ENCODE measurements at places on chromosomes 3 and 15.
A peak's percentile ranks its signal among the peaks of the same experiment; 100 is the strongest.

DNA sequence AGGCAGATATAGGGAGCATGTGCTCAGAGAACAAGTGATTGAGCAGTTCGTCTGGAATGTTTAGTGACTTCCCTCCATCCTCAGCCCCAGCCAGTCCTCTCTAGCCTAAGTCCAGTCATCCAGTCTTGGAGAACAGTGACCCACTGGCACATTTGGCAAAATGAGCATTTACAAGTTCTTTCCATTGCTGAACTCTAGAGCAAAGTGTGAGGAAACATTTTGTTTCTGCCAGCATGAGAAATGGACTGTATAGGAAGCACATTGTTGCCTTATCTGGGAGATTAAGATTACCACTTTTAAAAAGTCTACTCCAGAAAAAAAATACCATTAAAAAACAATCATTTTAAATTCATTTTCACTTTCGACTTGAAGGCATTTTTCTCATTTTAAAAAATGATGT lies 353.6 kb downstream of the SHQ1 start:
- no peak overlapping the region for H3K4me3 ChIP-seq
- H3K27me3 ChIP-seq, result no peaks in the 10 kb centered on the region
- H3K4me1 ChIP-seq, result no peaks in the 10 kb centered on the region
- no peaks in the 10 kb centered on the region for H3K36me3 ChIP-seq

- DNase-seq, result no peak
- H3K27me3 ChIP-seq, result no peaks in the 10 kb centered on the region
- H3K4me3 ChIP-seq, result peak overlapping the region; percentile 47
- H3K27ac ChIP-seq, result peak overlapping the region; percentile 78
- no peaks in the 10 kb centered on the region for H3K36me3 ChIP-seq
Measured at GRCh38 chr15:85704066-85704465, 90.7 kb downstream of the KLHL25 start.

- no peak overlapping the region for H3K27ac ChIP-seq
- no peak overlapping the region for H3K4me3 ChIP-seq
- H3K27me3 ChIP-seq, result no peaks in the 10 kb centered on the region
- H3K36me3 ChIP-seq, result no peaks in the 10 kb centered on the region
- no peaks in the 10 kb centered on the region for H3K4me1 ChIP-seq
- no peak for DNase-seq
Measured at GRCh38 chr3:18111796-18112232, 313.3 kb downstream of the SATB1 start.

DNA sequence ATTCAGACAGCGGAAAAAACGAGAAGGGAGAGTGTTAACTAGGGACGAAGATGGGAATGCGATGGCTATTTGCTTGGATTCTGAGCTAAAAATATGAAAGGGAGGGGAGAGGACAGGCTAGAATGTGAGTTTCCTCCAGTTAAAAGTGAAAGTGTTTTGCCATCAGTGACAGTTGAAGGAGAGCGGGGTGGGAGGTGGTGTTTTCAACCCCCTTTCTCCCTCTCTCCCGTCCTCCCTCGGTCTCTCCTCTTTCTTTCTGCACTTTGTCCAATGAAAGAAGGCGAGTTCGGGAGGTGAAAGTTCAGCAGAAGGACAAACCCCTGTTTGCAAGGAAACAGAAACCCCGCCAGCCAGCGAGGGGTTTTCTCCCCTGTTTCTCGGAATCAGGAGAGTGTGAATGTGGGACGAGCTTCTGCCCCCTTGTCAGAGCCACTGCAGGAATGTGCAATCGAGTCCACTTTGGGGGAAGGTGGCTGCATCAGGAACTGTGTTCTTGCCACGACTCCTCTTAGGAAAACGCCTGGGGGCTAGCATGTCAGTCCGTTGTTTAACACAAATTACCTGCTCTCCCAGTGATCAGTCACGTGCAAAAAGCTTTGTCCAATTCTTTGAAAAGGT lies 975 bp upstream of the FOXP1 start:
- H3K4me1 ChIP-seq, result peaks cover 16% of the 10 kb centered on the region
- peak overlapping the region; percentile 98 for H3K4me3 ChIP-seq
- peak overlapping the region; percentile 97 for H3K27ac ChIP-seq
- DNase-seq, result no peak
- no peaks in the 10 kb centered on the region for H3K27me3 ChIP-seq
- no peaks in the 10 kb centered on the region for H3K36me3 ChIP-seq

DNA sequence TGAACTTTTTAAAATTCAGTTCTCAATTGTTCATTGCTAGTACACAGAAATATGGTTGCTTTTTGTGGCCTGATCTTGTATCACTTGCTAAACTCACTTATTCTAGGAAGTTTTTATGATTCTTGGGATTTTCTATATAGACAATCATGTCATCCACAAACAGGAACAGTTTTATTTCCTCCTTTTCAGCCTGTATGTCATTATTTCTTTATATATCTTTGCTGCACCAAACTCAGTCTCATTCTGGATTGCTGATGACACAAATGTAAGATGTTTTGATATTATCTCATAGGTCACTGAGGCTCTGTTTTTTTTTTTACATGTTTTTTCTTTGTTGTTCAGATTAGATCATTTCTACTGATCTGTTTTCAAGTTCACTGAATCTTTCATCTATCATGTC lies 71.7 kb downstream of the TTBK2 start:
- no peaks in the 10 kb centered on the region for H3K4me1 ChIP-seq
- DNase-seq, result no peak
- no peaks in the 10 kb centered on the region for H3K27me3 ChIP-seq
- H3K36me3 ChIP-seq, result no peaks in the 10 kb centered on the region

DNA sequence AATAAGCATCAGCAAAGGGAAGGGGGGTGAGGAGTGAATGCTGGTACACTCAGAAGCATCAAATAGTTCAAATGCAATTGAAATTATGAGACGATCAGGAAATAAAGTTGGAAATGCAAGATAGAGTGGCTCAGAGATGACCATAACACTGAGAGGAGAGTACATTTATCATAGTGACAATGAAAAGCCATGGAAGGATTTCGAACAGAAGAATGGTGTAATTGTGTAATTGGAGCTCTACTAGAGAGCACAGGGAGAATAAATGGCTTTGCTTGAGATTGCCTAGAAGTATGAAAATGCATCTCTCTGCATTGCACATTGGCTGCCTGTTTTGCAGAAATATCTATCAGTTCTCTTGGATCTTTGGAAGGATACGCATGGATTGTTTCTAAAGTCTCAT lies 163.3 kb downstream of the TP63 start:
- DNase-seq, result no peak
- H3K4me1 ChIP-seq, result no peaks in the 10 kb centered on the region
- no peaks in the 10 kb centered on the region for H3K36me3 ChIP-seq
- no peak overlapping the region for H3K27ac ChIP-seq
- no peaks in the 10 kb centered on the region for H3K27me3 ChIP-seq

DNA sequence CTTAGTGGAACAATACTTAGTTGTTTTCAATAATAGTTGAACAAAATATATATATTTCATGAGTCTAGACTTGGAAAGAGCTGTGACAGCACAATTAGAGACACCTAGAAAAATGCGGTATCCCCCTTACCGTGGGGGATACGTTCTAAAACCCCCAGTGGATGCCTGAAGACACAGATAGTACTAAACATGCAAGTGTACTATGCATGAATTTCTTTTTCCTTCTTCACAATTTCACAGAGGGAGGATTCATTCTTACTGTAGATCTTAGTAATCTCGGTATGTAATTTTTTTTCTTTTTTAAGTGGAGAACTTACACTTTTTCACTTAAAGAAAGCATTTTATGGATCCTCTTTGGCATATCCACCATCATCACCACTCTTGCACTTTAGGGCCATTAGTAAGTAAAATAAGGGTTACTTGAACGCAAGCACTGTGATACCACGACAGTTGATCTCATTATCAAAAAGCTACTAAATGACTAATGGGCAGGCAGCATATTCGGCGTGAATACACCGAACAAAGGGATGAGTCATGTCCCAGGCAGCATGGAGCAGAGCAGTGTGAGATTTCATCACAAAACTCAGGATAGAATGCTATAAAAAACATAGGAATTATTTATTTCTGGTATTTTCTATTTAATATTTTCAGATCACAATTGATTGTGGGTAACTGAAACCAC lies 72.3 kb upstream of the ZNF280D start:
- H3K27ac ChIP-seq, result no peak overlapping the region
- H3K4me3 ChIP-seq, result peak overlapping the region; percentile 37
- H3K36me3 ChIP-seq, result no peaks in the 10 kb centered on the region
- peaks cover 8% of the 10 kb centered on the region for H3K4me1 ChIP-seq
- DNase-seq, result no peak

- H3K27ac ChIP-seq, result no peak overlapping the region
- H3K27me3 ChIP-seq, result no peaks in the 10 kb centered on the region
- no peaks in the 10 kb centered on the region for H3K36me3 ChIP-seq
- no peak overlapping the region for H3K4me3 ChIP-seq
Measured at GRCh38 chr3:48397767-48398681, 26.0 kb downstream of the FBXW12 start.

- H3K27ac ChIP-seq, result no peak overlapping the region
- H3K36me3 ChIP-seq, result peaks cover 20% of the 10 kb centered on the region
- no peak for DNase-seq
Measured at GRCh38 chr3:119408243-119408950, 55.0 kb downstream of the TMEM39A start.

GRCh38 chr15:93066834-93067648 lies 22.0 kb downstream of the RGMA start:
- H3K4me1 ChIP-seq, result peaks cover 28% of the 10 kb centered on the region
- no peak for DNase-seq
- H3K4me3 ChIP-seq, result peak overlapping the region; percentile 50
- no peaks in the 10 kb centered on the region for H3K27me3 ChIP-seq
- peak overlapping the region; percentile 70 for H3K27ac ChIP-seq

DNA sequence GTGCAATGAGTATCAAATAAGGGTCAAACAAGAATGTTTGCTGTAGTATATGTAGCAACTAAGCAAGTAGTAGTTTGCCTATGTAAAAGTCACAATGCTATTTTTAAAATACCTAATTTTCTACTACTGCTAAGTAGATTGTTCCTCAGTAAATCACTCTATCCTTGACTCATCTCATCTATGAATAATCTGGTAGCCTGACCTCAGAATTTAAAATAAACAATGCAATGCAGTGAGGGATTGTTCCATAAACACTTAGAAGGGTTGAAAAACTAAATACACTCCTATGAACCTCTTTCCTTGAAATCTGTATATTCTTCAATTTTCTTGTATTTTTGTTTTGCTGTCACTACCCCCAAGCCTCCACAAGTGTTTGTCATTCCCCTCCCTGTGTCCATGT lies 253.3 kb downstream of the TBC1D5 start:
- H3K4me3 ChIP-seq, result no peak overlapping the region
- no peak overlapping the region for H3K27ac ChIP-seq
- H3K27me3 ChIP-seq, result no peaks in the 10 kb centered on the region
- H3K36me3 ChIP-seq, result no peaks in the 10 kb centered on the region

- H3K27me3 ChIP-seq, result no peaks in the 10 kb centered on the region
- H3K4me3 ChIP-seq, result no peak overlapping the region
- DNase-seq, result no peak
- no peaks in the 10 kb centered on the region for H3K36me3 ChIP-seq
- no peak overlapping the region for H3K27ac ChIP-seq
Measured at GRCh38 chr3:117606866-117607265, 897.3 kb downstream of the TUSC7 start.

DNA sequence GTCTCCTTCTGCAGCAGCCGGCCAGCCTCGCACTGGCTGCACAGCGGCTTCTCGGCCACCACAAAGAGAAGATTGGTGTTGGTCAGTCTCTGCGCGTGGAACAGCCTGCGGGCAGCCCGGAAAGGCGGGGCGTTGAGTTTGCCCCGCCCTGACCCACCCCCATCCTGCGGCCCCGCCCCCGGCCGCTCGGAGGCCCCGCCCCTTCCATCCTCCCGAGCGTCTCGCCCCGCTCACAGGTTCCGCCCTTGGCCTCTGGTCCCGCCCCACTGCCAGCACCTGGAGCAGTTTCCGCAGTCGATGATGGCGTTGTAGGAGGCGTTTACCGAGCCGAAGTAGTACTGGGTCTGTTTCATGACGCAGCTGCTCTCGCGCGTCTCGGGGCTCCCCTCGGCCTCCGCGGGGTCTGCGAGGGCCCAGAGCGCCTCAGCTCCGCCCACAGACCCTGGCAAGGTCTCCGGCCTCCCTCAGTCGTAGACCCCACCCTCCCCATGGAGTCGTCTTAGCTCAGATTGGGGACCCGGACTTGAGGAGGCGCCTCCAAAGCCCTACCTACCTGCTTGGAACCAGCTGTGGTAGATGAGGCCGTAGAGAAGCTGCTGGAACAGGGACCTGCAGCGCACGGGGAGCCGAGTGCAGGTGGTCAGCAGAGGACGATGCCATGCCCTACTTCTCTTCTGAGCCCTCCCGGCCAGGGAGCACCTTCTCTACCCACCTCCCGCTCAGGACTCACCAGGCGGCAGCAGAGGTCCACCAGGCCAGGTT lies 5.9 kb upstream of the TMEM115 start:
- H3K36me3 ChIP-seq, result no peaks in the 10 kb centered on the region
- no peak overlapping the region for H3K27ac ChIP-seq
- H3K27me3 ChIP-seq, result no peaks in the 10 kb centered on the region
- peaks cover 6% of the 10 kb centered on the region for H3K4me1 ChIP-seq

DNA sequence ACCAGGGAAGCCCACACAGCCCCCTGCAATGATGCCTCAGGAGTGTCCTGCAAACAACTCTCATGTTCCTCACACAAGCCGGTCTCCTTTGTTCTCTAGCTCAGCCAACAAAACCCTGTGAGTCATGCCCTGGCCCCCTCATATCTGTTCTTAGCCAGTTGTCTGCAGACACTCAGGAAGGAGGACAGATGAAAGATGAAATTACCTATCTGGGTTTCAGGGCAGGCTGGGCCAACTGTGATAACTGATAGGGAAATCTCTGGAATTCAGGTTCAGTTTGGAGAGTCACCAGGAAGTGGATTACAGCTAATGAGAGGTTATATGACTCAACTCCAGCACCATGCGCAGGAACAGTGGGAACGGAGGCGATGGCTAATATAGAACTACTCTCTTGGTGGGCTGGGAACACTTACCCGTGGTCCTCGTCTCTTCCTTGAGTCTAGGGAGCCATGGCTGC lies 352.0 kb upstream of the ADAMTS9 start:
- H3K27ac ChIP-seq, result no peak overlapping the region
- H3K4me3 ChIP-seq, result no peak overlapping the region
- no peaks in the 10 kb centered on the region for H3K27me3 ChIP-seq
- no peaks in the 10 kb centered on the region for H3K4me1 ChIP-seq
- no peak for DNase-seq

GRCh38 chr15:89121414-89121813 lies 33.2 kb downstream of the ABHD2 start:
- no peak overlapping the region for H3K4me3 ChIP-seq
- no peak for DNase-seq
- H3K4me1 ChIP-seq, result peaks cover 98% of the 10 kb centered on the region
- peak overlapping the region; percentile 95 for H3K27ac ChIP-seq
- H3K27me3 ChIP-seq, result no peaks in the 10 kb centered on the region
- H3K36me3 ChIP-seq, result peaks cover 30% of the 10 kb centered on the region

GRCh38 chr15:92018535-92019239 lies 165.2 kb downstream of the SLCO3A1 start:
- H3K4me1 ChIP-seq, result peaks cover 75% of the 10 kb centered on the region
- no peak overlapping the region for H3K4me3 ChIP-seq
- H3K27ac ChIP-seq, result no peak overlapping the region
- H3K36me3 ChIP-seq, result no peaks in the 10 kb centered on the region
- no peaks in the 10 kb centered on the region for H3K27me3 ChIP-seq
- no peak for DNase-seq

GRCh38 chr3:186782542-186783057 lies 777 bp upstream of the EIF4A2 start:
- no peak for DNase-seq
- peaks cover 32% of the 10 kb centered on the region for H3K4me1 ChIP-seq
- no peaks in the 10 kb centered on the region for H3K27me3 ChIP-seq
- peak overlapping the region; percentile 99 for H3K27ac ChIP-seq
